Retinal pigment epithelial cell (primary cell): ENCODE measurements at places on chromosomes 7 and 10.

- DNase-seq: no peak
Observed at GRCh38 chr10:103969436-103969835, 2.5 kb downstream of the SLK start.

GRCh38 chr10:133047526-133048123 is 40.1 kb upstream of the ADGRA1 start:
- no peak for DNase-seq

DNA sequence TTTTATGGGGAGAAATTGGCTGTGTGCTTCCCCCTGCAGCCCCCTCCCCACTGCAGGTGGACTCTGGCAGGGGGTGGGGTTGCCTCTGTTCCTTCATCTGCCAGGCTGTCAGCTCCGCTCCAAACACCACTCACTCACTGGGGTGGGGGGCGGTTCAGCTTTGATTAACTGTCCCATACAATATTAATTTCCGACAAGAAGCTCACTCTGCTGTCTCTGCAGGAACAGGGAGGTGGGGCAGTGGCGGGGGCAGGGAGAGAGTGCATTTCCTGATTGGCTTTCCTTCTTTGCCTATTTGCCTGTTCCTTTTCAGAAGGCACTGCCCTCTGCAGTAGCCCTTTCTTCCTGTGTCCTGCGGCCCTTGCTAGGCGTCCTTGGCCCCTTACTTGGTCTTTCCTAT is 500.8 kb downstream of the PLXNA4 start:
- DNase-seq: no peak

DNA sequence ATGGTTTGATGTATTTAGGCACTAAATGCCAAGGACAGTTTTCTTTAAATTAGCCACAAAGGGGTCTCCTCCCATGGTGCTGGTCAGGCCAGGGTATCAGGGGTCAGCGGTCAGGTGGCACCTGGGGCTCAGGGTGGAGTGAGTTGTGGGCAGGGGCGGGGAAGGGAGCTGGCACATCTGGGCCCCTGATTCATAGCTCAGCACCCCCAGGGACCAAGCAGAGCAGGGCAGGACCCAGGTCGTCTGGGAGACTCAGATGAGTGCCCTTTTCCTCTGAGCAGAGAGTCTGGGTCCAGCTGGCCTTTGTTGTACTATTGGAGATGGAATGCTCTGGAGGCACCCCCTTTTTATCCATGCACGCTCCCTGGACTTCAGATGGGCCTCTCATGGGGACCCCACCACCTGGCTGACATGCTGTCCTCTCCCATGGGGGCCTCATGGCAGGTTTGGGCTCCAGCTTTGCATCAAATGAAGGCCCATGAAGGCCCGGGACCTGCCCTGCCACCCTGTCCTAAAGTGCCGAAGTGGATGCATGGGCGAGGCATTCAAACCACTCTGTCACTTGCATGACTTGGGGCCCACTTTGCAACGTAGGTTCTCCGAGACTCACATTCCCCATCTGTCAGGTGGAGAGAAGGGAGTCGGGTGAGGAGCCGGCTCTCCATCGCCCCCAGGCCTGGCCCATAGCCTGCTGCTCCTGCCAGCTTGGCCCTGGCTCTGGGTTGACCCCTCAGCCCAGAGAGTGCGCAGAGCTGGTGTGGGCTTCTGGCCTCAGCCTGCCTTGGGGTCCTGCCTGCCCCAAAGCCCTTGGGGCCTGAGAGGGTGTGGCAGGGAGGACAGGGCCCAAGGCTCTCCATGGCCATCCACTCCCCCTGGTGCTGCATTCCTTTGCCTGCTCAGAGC is 66.4 kb downstream of the RAMP3 start:
- no peak for DNase-seq

GRCh38 chr7:152076324-152076821 is 50.9 kb downstream of the GALNT11 start:
- no peak for DNase-seq

DNA sequence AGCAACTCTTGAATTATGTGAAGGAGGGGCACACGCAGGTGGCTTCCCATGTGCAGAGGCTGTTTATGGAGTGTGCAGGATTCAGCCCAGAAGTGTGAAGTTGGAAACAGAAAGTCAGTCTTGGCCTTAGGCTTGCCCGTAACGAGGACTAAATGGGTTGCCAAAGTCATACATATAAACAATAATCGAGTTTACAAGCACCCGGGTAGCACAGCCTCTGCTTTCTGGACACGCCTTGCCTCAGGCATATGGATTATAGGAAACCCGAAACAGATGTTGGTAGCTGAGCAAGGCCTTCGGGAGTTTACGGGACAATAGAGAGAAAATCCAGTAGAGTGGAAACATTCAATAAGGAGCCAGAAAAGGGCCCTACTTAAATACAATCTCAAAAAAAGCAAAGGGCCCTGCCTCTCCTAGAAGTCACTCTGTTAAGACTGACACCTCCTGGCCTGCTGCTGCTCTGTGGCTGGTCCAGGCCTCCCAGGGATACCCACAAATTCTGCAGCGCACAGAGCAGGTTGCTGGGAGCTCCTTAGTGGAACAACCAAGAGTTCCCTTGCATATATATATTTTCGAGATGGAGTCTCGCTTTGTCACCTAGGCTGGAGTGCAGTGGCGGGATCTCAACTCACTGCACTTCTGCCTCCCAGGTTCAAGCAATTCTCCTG is 48.5 kb downstream of the SMKR1 start:
- no peak for DNase-seq

DNA sequence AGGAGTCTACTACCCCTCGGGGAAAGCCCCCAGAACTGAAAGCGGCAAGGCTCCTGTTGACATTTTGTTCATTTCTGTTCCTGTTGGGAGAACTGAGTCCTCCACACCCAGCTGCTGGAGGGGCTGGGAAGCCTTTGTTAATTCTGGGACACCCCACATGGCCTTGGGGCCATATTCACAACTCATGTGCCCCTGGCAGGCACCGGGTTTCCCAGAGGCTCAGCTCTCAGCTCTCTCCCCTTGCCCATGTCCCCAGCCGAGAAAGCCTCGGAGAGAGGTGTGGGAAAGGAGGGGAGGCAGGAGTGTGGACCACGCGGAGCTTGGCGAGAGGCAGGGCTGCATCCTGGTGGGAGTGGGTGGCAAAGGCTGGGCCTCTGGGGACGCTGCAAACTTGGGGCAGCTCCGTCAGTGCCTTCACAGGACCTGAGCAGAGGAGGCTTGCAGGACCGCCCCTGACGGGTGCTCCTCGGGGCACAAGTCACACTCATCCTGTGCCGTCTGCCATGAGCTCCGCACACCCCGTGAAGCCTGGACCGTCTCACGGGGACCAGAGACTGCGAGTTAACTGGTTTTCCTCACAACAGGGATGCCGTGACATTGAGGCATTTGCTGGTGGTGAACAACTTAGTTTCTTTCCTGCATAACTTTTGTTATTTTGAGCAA is 140.9 kb downstream of the DNAJB6 start:
- DNase-seq: no peak

DNA sequence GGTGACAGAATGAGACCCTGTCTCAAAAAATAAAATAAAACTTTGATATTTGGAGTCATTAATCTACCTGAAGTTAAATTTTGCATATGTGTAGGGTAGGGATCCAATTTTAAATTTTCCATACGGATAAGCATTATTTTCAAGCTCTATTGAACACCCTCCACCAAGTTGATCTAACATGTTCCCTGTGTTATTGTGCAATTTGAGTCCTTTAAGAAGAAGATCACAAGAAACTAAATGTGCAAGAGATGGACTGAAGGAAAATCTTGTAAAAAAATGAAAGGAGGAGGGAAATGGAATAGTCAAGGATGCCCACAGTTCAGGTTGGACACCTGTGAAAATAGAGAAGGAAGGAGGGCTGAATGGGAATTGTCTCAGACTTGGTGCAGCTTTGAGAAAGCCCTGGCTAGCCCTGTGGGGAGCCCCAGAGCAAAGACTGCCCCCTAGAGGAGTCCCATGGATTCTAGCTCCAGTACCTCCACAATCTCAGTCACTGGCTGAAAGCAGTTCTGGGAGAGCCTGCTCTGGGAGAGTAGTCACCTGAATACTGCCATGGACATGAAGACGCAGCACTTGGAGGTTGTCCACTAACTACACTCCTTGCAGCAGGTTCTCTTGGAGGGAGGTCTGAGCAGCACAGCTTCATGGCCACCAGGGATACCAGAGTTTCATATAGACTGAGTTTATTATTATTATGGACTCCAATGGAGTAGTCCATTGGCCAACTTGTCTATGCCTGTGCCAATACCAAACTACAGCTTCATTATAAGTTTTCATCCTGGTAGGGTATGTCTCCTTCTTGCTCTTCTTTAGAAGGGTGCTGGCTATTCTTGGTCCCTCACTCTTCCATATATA is 5.7 kb upstream of the TIAL1 start:
- no peak for DNase-seq

- no peak for DNase-seq
Observed at GRCh38 chr7:40303996-40304395, 169.2 kb downstream of the SUGCT start.

GRCh38 chr10:47021850-47022249 is 110.6 kb downstream of the PTPN20 start:
- no peak for DNase-seq

- DNase-seq: no peak
Observed at GRCh38 chr10:52540479-52540984, 226.5 kb downstream of the DKK1 start.

DNA sequence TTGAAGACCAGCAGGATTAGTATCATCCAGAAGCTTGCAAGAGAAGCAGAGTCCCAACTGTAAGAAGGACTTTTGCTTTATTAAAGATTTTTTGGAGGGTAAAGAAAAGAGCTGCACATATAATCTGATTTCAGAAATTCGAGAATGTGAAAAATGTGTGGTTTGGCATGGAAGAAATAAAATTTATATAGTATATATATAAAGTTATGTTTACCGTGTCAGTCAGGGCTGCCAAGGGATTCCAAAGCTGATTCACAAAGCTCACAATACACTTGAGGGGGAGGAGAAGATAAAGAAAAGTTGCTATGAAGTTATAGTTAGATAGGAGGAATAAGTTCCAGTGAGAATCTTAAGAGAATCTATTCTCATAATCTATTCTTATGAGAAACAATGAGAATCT is 231.8 kb upstream of the CACNA2D1 start:
- DNase-seq: peak; percentile 46

DNA sequence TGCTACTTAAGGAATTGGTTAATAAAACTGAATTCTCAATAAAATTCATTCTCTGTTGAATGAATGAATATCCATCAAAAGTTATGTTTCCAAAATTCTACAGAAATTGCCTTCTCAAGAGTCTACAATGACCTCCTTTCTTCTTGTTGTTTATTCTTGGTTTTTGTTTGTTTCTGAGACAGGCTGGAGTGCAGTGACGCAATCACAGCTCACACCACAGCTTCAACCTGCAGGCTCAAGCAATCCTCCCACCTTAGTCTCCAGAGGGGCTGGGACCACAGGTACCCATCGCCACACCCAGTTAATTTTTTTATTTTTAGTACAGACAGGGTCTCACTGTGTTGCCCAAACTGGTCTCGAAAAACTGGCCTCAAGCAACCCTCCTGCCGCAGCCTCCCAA is 97.6 kb downstream of the LMBR1 start:
- no peak for DNase-seq
